ENCODE measurements at places on chromosomes 4 and X.
A peak's percentile ranks its signal among the peaks of the same experiment; 100 is the strongest.

DNA sequence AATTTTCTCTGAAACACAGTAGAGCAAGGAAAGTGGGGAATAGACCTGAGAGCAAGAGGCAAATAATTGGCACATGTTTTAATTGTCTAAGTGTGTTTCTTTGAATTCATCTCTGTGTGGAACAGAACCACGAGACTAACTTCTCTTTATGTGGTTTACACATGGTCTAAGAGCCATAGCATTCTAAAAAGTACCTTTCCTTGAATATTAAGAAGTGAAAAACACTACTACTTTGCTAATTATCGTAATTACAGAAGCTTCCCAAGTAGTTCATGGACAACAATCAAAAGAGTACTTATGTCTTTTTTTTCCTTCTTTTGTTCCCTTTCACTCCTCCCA is 2.9 kb upstream of the CYBB start:
- no peak for DNase-seq

DNA sequence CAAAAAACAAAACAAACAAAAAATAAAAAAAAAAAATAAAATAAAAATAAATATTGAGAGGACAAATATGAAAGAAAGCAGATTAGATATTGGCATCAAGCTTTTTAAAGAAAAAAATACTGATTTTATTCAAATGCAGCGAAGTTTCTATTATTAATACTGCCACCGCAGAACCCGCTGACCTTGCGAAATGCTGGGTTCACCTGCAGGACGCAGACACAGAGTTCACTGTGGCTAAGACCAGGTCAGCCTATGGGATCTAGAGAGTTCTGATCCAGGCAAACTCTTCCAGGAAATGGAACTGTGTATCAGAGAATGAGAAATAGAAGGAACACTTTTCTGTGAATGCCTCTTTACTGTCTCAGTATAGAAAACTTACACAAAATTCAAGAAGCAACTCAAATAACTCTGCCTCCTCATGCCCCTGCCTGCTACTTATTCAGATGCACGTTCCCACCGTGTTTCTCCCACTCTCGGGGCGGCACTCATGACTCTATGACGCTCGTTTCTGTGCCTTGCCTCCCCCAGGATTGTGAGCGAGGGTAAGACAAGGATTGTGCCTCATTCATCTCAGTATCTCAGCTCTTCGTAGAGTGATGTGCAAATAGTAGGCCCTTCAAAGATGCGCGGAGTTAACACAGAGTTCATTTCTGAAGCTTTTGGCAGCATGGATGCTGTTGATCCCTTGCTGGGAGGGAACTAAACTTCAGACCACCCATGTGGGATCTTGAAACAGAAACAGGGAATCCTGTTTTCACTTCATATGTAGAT is 44.1 kb upstream of the TLR3 start:
- no peak for DNase-seq

GRCh38 chrX:17414027-17414658 is 39.1 kb downstream of the NHS start:
- DNase-seq: no peak

DNA sequence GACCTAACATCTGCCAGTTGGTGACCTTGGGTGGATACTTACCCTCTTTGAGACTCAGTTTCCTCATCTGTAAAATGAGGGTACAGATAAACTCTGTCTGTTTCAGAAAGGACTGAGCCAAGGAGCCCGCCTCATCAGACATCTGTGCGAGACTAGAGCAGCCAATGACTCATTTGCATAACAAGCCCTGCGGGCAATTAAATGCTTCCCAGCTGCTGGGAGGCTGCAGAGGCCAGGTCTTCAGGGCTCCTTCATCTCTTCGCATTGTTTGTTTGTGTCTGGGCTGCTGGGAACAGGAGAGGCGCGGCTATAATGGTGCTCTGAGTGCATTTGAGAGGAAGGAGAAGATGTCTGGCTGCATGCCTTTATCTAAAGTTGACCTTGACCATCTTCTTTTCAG is 85.0 kb downstream of the ADRA2C start:
- DNase-seq: no peak

DNA sequence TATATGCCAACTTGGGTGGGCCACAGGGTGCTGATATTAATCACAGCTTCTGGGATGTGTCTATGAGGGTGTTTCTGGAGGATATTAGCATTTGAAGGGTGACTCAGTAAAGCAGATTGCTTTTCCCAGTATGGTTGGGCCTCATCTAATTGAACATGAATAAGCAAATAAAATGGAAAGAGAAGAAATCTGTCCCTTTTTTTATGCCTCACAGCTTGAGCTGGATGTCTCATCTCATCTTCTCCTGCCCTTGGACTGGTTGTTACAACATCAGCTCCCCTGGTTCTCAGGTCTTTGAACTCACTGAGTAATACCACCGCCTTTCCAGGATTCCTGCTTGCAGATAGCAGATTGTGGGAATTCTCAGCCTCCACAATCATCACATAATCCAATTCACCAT is 1149.2 kb downstream of the PCDH18 start:
- no peak for DNase-seq

- DNase-seq: no peak
These were observed 188.9 kb downstream of the ASMT start for GRCh38 chrX:1803741-1804140.

DNA sequence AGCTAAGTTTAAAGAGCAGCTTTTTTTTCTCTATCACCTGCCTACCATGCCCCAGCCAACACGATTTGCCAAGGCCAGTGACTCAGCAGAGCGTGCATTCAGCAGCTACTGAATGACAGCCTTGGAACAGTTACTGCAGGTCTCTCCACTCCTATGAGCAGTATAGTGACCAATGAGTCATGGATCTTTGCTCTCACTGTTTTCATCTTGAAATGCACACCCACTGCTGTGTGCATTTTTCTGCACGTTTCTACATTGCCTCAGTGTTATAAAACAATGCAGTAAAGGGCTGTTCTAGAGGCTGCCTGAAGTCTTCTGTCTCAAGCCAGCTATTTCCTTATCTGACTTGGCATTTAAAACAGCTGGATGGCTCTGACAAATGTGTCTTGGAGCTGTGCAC is 66.0 kb upstream of the C4orf54 start:
- DNase-seq: no peak

- DNase-seq: no peak
These were observed 26.1 kb upstream of the IGFBP7 start for GRCh38 chr4:57136281-57136680.

DNA sequence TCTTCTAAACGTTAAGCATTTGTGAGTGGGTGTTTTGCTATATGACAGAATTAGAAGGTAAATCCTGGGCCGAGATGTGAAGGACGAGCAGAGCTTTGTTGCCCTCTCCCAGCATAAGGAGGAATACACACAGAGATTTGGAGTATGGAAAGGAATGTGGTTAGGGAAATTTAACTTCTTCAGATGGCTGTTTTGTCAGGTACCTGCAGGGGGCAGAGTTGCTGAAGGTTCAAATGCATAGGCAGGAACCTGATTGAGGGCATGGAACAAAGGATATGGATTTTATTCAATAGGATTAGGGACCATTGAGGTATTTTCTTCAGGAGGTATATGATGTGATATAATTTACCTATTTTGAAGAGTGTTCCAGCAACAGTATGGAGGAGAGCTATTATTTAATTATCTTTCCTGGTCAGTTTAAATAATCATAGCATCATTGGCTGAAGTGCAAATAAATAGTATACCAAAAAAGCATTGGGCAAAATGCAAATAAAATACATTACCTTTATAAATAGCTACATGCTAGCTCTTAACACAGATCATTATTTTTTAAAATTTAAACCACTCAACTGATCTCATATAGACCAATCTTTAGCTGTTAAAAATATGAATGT is 143.6 kb downstream of the SLIT2 start:
- DNase-seq: no peak

DNA sequence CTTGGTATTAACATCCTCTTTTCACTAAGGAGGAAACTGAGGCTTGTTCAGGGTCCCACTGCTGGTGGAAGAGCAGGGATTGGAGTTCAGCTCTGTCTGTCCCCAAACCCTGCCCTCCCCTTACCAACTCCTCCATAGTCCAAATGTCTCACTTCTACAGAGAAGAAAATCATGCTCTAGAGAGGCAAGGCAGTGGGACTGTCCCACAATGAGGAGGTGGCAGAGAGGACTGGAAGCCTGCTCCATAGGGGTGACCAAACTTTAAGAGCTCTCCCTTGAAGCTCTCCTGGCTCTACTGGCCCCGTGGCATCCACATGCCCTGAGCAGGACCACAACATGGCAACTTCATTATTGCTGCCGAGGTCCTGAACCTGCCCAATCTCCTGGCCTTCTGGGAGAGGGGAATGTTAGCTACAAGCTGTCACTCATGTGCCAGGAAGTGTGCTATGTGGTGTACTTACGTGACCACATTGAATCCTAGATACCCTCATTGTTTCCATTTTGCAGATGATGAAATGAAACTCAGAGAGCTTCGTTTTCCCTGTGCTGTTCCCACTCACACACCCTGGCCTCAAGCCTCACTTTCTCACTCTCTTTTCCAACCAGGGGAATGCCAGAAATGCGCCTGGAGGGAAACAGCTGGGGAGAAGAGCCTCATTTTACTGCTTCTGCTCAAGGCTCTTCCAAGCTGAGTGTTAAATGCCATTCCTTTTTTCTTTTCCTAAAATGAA is 71.5 kb downstream of the ANAPC4 start:
- DNase-seq: no peak

- no peak for DNase-seq
These were observed 172.3 kb downstream of the SHROOM3 start for GRCh38 chr4:76607266-76607799.

DNA sequence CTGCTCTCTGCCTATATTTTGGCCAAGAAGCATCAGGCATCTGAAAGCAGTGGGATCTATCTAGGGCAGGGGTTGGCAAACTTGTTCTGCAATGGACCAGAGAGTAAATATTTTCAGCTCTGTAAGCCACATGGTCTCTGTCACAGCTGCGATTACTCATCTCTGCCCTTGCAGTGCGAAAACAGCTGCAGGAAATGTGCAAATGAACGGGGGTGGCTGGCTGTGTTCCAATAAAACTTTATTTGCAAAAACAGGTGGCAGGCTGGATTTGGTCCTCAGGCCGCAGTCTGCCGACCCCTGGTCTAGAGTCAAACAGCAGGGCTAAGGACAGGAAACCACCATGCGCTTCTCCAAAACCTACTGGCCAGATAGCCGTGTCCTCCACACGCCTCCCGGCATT is 48.6 kb downstream of the ACOX3 start:
- DNase-seq: no peak

DNA sequence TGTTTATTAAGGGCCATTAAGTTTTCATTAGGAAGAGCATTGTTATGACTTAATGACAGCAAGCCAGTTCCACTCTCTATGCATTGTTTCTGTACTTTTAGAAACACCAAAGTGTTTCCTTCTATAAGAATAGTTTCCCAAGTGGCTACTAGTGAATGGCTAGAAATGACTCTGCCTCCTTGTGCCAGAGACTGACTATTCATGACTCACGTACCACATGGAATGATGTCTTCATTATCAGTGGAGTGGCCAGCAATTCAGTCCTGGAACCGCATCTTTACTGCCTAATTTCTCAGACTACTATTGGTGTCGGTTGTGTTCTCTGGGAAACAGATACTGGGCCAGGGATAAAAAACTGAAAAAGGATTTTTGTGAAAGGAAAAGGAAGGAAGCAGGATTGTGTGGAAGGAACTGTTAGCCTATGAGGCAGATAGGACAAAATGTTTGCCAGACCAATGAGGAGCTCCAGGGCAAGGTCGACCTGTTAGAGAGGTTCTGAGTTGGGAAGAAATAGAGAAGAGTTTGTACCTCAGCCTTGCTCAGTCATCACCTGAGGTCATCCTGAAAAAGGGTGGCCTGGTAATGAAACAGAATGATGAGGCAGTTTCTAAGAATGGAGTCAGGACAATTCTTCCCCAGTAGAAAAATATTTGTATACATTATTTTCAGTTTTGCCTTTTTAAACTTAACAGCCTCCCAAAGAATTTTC is 218.6 kb downstream of the SPCS3 start:
- no peak for DNase-seq

- peak; percentile 53 for DNase-seq
These were observed 13.9 kb downstream of the SCARB2 start for GRCh38 chr4:76199664-76200211.

DNA sequence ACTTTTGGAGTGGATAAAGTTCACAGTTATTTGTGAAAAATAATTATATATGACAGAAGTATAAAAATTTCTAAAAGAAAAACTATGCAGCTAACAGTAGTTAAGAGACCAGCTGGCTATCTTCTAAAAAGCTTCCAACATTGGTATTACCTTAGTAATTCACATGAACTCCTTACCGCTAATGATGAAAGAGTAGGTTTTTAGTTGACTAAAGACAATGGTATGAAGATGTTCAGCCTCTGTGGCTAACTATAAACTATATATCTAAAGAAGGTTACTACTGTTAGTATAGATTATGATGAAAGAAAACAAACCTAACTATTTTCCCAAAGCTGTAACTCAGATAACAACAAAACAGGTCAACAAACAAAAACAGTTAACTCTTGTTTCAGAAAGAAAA is 10.4 kb downstream of the CCNI start:
- DNase-seq: no peak

GRCh38 chr4:72319601-72320021 is 249.4 kb downstream of the ADAMTS3 start:
- DNase-seq: no peak

- DNase-seq: no peak
These were observed 9.1 kb downstream of the KLB start for GRCh38 chr4:39415678-39416283.

GRCh38 chrX:152824841-152825374 is 5.6 kb downstream of the CETN2 start:
- no peak for DNase-seq

GRCh38 chr4:78669453-78669852 is 106.7 kb upstream of the BMP2K start:
- DNase-seq: no peak
